ENCODE measurements at places on chromosomes 5 and 9. TPM values are rescaled to one million over a fixed set of nuclear protein-coding genes. Genes with fewer than 3 reads are reported as not detected.
A peak's percentile ranks its signal among the peaks of the same experiment; 100 is the strongest.

Gene BTNL8
- 0.41 TPM for total RNA-seq

Gene SERF1A
- 6.7 TPM for total RNA-seq

Gene SLC36A2
- total RNA-seq = 0.60 TPM

Gene CDC20B
- not detected for total RNA-seq

Gene GHR
- 14.7 TPM for total RNA-seq

GRCh38 chr9:133538851-133539833, 4.6 kb downstream of the ADAMTSL2 start:
- DNase-seq = peak; percentile 81

GRCh38 chr5:166004006-166004405, 2287.4 kb upstream of the WWC1 start:
- DNase-seq = no peak

GRCh38 chr5:136811086-136811485, 445.7 kb upstream of the TRPC7 start:
- no peak for DNase-seq

GRCh38 chr9:114864471-114864870, 58.6 kb upstream of the TNFSF15 start:
- DNase-seq = no peak
